ENCODE measurements at places on chromosomes 13 and 19.

GRCh38 chr19:44643605-44644401 lies at the start of gene PVR:
Gene PVR (plus strand): TSS chr19:44643910. CDS start chr19:44644097, 187 bp downstream.
- DNase-seq = no peak

DNA sequence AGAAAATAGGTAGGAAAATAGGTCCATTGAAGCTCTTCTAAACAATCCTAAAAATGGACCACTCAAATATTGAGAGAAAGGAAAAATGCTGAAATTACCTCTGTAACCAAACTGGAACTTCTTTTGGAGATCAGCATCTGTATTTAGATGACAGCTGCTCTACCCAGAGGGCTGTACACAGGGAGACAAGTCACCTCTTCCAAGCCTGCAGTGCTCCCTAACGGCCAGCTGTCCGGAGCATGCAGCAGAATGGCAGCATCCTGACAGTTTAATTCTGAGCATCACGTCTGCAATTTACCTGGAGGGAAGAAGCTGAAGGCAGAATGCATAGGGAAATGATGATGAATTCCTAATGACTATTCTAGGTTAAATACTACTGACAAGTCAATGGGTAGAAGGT lies 62.8 kb upstream of the DIAPH3 start:
- no peak for DNase-seq

- DNase-seq = no peak
Observed at GRCh38 chr19:58274771-58275201, 4.0 kb upstream of the ZNF8 start.

DNA sequence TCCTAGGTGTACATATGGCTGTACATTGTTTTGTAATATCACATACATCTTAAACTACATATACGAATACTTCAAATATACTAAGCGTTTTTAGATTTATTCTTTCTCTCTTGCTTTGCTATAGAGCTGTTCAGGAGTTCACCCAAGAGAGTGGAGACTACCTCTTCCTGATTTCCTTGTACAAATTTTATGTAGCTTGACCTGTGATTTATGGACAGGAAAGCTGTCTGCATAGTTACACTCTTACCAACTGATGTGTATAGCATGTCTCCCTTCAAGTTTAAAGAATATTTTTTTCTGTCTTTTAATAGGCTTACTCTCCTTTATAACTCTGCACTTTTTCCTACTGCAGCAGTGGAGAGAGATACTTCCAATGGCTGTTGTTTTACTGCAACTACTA lies 428.7 kb downstream of the NDFIP2 start:
- DNase-seq = no peak

DNA sequence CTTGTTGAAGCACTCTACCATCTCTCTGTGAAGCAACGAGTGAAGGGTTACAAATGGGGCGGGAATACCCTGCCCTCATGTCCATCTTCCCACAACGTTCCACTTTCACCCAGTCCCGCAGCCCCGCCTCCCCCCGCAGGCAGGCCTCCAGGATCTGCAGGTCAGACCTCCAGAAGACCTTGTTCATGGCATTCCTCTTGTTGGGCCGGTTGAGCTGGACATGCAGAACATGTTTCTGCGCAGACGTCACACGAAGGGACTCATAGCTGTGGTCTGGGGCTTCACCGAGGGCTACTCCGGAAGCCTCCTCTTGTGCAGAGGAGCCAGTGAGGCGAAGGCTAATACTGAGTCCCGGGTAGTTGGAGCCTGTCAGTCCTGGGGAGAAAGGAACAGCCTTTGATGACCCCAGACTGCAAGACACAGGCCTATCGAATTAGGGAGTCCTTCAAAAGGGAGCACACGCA lies 420 bp downstream of the ECH1 start:
- no peak for DNase-seq

DNA sequence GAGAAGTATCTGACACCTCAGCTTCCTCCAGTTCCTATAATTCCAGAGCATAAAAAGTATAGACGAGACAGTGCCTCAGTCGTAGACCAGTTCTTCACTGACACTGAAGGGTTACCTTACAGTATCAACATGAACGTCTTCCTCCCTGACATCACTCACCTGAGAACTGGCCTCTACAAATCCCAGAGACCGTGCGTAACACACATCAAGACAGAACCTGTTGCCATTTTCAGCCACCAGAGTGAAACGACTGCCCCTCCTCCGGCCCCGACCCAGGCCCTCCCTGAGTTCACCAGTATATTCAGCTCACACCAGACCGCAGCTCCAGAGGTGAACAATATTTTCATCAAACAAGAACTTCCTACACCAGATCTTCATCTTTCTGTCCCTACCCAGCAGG lies 3.1 kb downstream of the KLF5 start:
- DNase-seq = no peak

DNA sequence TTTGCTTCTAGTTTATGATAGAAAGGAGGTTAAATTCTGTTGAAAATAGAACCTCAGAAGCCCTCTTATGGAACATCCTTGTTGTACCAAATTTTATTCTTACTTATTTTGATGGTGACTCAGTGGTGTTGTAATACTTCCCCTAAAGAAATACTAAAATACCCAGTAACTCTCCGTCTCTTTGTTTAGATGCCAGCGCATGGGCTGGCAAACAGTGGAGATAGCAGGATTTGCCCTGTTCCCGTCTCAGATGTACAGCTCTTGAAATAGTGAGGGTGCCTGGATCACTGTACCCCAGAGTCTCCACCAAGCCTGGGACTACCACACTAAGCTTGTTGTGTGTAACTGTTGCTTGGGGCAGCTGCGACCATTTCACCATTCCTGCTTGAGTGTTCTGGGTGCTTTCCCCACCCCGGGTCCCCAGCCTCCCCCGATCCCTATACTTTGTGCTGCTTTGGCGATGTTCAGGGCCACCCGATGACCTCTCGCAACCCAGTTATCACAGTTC lies 67.0 kb upstream of the TEX29 start:
- no peak for DNase-seq

GRCh38 chr13:43297967-43298678 lies 274.7 kb downstream of the DNAJC15 start:
- no peak for DNase-seq

GRCh38 chr19:38617764-38618589 lies at the start of gene MAP4K1:
Gene MAP4K1 (minus strand): TSS chr19:38617953. CDS start chr19:38617895, 58 bp downstream.
- DNase-seq = peak; percentile 93

- no peak for DNase-seq
Observed at GRCh38 chr13:30907121-30907861, 1.2 kb downstream of the MEDAG start.

- no peak for DNase-seq
Observed at GRCh38 chr13:94813920-94814475, 101.7 kb upstream of the SOX21 start.

- no peak for DNase-seq
Observed at GRCh38 chr19:21485926-21486325, 19.5 kb upstream of the ZNF429 start.

- DNase-seq = peak; percentile 72
Observed at GRCh38 chr19:33819880-33820781, 23.5 kb downstream of the KCTD15 start.

DNA sequence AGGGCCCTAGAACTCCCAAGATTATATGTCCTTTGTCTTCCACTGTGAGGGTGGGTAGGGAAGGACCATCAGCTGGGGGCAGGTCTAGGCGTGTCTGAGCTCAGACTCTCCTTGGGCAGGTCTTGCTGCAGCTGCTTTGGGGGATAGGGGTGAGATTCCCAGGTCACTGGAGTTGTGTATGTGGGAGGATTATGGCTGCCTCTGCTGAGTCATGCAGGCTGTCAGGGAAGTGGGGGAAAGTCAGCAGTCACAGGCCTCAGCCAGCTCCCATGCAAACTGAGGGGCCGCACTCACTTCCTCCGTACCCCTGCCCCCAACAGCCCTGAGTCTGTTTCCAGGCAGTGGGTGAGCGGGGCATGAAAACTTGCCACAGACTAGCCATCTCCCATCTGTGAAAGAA lies 600.8 kb downstream of the DIAPH3 start:
- no peak for DNase-seq
